ENCODE measurements at places on chromosomes 3 and 15.

GRCh38 chr15:68774521-68775235, 46.0 kb downstream of the ANP32A start:
- DNase-seq, result no peak

GRCh38 chr15:63344731-63345390, 36.8 kb downstream of the CA12 start:
- no peak for DNase-seq

DNA sequence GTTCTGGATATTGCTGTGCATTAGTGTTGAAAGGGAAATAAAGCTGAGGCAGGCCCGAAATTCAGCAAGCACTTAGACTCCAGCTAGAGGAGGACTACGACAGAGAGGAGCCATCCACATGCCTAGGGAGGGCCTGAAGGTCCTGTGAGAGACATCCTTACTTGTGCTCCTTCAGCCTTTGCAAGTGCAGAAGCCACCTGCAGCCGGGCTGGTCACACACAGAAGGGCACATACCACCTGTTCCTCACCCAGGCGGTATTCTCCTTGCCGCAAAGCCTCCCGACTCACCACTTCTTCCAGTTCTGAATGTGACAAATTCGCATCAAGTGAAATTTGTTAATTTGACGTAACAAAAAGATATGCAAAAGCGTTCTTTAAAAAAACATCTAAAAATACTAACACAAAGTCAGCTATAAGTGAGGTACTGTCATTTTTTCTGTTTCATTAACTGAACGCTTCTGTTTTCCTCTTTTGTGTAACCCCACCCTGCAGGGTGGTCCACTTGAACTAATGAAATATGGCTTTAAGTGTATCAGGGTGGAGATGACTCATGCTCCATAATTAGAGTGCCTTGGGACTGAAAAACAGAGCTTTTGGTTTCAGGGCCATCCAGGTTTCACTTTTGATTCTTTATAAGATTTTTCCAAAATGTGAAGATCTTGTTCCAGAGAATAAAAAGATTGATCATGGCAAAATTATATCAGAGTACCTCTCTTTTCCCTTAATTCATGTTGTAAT, 467.9 kb upstream of the ATP11B start:
- DNase-seq, result no peak

DNA sequence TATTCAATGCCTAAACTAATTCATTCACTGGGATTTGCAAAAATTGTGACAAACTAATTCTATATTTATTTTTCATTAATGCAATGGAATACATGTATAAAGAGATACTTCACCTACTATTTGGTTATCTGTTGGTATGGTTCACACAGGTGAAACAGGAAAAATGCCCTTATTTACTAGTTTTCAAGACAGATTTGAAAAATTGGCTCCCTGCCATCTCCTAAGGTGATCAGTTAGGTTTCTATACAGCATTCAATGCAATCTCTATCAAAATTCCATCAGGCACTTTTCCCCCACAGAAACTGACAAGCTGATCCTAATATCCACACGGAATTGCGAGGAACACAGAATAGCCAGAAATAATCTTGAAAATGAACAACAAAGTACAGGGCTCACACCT, 101.1 kb downstream of the DLG1 start:
- DNase-seq, result no peak

GRCh38 chr3:141933421-141934300, 57.2 kb downstream of the ATP1B3 start:
- DNase-seq, result no peak

DNA sequence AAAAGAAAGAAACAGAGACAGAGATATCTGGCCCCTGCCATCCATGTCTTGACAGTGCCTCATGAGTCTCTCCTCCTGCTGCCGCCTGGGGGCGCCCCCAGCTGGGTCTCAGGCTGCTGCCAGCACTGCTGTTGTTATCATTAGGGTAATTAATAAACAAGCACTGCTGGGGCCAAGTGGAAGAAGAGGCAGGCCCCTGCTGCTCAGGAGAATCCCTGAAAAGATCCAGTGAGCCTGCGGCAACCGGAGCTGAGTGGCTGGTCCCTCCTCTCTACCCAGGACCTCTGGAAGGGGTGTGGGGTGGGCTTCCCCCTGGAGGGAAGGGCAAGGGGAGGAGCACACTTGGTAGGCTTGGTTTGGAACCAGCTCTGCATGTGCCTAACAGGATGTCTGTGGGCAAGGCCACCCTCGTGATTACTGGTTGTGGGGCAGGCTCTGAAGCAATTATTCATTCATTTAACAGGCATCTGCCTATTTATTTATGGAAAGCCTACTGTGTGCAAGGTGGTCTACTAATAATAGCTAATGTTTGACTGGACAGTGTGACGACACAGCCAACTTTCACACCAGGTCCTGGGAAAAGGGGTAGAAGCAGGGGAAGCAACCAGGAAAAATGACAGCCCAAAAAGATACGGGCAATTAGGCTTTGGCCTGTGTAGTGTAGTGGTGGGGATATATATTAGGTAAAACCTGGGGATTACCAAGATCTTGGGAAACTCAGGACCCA, 1.2 kb upstream of the TYRO3 start:
- DNase-seq, result peak; percentile 74

DNA sequence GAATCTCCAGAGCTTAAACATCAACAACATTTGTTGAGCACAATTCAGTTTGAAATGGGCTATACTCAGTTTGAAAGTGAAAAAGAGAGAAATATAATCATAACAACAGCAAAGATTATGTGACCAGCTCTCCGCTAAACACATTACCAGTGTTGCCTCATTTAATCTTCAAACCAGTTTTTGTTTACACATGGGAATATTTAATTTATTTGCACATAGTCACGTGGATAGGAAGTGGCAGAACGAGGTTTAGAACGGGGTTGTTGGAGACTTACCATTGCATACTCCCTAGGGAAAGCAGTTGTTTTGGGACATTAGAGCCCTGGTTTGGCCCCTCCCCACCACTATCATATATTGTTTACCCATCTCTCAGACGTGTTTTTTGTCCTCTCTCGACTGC, 77.2 kb downstream of the IL1RAP start:
- DNase-seq, result peak; percentile 90

DNA sequence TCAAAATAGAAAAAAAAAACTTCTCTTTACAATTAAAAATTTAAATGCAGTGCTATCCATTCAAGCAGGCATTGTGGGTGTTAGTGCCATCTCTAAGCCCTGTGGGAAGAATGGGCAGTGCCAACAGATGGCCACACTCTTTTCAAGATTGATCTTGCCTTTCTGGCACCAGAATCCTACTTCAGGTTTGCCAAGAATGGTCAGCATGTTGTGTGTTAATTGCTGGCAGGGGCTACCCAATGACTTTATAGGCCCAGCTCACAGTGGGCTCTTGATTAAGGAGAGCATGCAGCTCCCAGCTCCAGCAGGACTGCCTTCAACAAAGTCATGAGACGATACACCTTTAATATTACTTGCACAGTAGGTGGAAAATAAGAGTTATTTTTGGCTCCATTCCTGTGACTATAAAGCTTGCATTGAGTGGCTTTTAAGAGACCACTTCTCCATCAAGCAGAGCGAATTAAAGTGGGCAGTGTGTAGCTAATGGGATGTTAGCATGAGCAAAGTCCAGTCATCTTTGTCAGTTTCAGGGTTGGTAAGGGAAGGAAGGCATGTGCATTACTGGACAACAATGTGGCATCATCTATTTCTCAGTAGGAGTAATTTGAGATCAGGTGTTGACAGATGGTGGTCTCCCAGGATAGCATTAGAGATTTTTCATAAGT, 476.8 kb downstream of the C3orf38 start:
- DNase-seq, result no peak

GRCh38 chr15:42387603-42388002, 28.3 kb downstream of the CAPN3 start:
- DNase-seq, result no peak

GRCh38 chr3:113140876-113141275, 70.5 kb upstream of the BOC start:
- no peak for DNase-seq

DNA sequence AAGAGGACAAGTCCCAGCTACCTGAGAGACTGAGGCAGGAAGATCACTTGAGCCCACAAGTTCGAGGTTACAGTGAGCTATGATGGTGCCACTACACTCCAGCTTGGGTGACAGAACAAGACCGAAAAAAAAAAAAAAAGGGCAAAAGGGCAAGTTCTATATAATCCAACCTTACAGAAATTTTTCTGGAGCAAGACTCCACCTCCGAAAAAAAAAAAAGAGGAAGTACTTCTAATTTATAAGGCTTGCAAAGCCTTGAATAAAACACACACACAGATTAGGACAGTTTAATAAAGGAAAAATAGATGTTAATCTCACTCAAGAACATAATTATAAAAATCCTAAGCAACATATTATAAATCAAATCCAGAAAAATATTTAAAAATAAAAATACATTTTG, 14.4 kb upstream of the XYLB start:
- no peak for DNase-seq

Data from NCI-H345 (cell line).